Cortex of kidney (tissue), 1 donor: ENCODE measurements at places on chromosomes 3 and 15.

DNA sequence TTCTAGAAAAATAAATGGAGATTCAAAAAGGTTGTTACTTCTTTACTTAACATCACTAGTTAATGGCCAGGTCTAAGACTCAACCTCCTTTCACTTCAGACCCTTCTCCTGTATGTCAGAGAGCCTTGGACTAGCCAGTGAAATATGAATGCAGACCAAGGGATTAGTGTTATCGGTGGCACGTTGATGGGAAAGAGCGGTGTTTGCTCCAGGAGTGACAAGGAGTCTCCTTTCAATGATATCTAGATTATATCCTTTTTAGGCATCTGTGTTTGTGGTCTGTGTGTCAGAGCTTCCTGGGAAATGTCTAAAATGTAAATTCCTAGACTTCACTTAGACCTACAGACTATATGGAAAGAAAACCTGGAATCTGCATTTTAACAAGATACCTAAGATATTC, 658.0 kb upstream of the KCNMB2 start:
- DNase-seq, result no peak

DNA sequence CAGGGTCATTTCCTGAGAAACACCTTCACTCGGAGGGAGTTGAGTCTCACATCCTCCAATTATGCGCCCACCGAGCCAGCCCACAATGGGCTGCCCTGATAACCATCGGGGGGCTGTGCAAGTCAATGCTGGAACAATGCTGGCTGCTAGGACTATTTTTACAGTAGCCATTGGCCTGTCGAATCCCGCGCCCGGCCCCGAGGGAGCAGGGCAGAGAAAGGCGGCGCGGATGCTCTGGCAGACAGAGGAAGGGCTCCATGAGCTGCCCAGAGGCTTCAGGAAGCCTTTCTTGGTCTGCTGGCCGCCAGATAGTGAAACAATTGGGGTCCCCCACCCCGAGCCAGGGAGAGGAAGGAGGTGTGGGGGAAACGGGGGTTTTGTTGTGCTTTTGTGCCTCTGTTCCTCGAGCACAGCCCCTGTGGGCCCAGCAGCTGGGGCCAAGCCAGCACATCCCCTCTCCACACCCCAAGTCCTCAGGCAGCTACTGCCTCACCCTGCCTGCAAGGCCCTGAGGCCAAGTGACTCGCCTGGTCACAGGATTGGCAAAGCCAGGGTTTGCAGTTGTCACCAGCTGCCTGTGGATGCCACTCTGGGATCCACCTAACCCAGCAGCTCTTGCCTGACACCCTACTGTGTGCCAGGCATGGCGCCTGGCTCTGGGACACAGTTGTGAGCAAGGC, 39.0 kb downstream of the SLC6A6 start:
- no peak for DNase-seq

DNA sequence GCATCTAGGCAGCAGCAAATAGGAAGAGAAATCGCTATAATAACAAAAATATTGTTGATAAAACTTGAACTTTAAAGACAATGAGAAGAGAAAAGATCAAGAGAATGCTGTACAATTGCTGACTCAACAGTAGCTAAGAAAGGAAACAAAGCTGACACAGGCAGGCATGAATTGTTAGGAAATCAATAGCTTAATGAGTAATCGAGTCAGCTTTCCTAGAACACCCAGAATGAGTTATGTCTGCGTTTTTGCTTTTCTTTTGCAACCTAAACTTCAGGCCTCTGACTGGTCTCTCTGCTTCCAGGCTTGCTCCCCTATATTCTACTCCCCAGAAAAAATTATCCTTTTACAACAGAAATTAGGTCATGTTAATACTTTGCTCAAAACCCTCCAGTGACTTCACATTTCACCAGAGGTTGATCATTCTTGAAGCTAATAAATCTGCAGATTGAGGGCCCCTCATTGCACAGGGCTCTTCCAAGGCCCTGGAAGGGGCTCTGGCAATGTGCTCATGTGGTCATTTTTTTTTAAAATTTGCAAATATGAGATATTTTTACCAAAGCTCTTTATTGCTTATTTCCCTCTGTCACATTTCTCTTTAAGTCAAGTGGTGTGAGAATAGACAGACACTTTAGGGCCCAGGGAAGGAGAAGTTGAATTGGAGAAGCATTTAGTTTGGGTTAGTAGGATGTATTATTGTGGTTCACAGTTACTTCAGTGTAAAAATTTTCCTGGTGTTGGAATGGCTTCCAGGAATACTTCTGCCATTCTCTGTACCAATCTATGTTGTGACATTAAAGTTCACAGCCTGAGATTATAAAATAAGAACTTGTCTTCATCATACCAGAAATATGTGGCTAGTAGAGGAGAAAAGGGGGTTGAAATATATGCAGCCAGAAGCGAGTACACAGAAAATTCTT, 116.3 kb downstream of the TMCO5A start:
- no peak for DNase-seq

GRCh38 chr3:189149203-189149602, 22.6 kb upstream of the TPRG1 start:
- no peak for DNase-seq

DNA sequence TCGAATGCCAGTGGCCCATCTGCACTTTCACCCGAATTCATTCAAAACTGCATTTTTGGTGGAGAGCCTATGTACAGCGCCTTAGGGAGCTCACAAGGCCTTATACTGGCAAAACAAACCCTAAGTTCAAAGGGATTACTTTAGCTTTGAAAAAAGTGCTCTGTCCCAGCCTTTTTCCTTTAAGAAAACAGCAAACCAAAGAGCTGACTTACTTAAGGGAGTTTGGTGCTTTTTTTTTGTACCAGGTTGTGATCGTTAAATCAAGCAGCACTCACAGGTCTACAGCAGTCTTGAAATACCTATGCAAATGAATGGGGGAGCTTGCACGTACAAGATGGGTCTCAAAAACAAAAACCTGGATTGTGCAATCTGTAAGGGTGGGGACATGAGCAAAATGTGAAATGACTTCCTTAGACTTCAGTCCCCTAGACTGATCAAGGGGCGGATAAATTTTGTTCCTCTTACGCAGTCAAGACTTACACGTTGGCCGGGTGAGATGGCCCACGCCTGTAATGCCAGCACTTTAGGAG, 11.6 kb upstream of the PIK3CB start:
- DNase-seq, result no peak

DNA sequence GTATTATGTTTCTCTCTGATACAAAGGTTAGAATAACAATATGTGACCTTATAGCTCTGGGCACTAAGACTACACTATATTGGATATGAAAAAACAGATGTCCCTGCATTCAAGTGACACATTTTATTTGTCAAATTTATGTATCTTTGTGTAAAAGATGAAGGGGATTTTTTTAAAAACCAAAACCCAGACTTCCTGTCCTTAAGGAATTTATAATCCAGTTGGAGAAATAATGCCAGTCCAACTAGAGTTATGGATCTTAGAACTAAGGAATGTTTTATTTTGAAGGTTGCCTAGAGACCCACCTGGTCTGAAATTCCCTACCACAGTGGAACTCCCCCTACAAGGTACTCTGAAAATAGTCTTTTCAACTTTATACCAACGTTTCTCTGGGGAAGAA, 33.3 kb upstream of the PIK3CB start:
- no peak for DNase-seq

DNA sequence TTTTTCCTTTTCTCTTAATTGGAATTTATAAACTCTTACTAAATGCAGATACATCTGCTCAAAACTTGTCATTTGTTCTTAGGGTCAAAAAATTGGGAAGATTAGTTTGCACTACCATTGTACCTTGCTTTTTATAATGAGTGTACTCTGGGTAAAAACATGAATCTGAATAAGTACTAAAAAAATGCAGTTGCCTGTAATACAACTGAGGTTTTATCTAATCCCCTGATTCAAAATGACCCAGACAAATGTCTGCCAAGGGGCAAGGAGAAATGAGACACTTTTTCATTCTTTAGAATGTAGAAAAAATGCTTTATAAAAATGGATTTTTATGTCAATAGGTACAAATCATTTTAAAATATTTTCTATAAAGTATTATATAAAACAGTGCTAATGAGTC, 42.4 kb downstream of the RASA2 start:
- DNase-seq, result no peak

GRCh38 chr3:188559072-188559429, 405.1 kb downstream of the LPP start:
- no peak for DNase-seq

GRCh38 chr15:85415783-85416182, 35.4 kb downstream of the AKAP13 start:
- no peak for DNase-seq

DNA sequence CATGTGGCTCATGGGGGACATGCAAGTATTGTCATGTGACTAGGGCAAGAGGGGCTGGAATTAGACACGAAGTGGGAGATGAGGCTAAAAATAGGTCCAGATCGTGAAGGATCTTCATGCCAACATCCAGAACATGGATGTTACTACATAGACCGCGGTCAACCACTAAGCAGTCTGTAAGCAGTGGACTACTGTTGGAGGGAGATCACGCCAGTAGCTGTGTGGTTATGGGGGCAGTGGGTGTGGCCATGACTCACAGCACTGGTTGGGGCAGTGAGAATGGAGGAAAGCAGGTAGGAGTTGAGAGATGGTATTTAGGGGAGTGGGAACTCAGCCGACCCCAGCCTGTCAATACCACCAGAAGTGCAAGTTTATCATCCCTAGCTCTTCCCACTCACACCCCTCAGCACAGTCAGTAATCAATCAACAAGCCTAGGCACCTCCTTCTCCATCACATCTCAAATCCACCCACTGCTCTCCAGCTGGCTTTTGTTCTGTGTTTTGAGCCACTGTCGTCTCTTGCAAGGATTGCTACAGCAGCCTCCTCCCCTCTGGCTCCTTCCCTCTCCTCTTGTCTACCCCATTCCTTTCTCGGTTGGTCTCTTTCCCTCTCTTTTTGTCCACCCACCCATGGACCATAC, 107.2 kb upstream of the ABHD17C start:
- no peak for DNase-seq

GRCh38 chr15:48515500-48515899, 130.0 kb downstream of the FBN1 start:
- no peak for DNase-seq

- DNase-seq, result no peak
Observed at GRCh38 chr3:67000009-67000408, 1.9 kb downstream of the KBTBD8 start.

DNA sequence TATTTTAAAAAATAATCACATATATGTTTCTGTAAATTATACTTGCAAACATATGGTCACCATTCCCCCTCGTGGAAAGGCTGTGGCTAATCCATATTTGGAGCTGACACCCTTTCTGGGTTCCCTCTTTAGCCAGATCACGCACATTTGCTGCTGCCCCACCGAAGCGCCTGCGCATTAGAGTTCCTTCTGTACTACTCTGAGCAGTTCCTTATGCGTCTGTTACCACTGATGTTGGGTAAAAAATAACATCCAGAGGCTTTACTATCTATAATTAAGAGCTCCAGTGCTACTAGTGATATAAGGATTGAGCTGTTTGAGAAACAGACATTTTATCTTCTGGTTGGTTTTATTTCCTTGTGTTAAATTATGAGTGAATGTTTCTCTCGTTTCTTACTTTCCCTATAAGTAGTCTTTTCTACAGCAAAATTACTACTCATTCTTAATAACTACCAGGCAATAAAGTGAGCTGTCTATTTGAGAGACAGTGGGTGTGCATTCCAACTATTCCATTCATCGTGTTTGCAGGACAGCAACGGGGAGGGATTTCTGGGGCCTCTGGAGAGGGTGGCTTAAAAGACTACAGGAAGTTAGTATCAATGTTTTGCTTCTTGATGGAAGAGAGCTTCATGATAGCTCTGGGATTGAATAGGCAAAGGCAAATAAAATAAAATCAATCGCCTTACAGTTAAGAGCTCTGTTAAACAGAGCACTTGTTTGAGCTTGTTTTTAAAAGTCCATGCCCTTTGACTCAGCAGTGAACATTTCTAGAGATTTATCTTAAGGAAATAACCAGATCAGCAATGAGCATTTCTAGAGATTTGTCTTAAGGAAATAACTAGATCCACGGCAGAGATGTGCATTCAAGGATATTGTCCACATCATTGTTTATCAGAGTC, 245.2 kb downstream of the CD47 start:
- DNase-seq, result no peak

DNA sequence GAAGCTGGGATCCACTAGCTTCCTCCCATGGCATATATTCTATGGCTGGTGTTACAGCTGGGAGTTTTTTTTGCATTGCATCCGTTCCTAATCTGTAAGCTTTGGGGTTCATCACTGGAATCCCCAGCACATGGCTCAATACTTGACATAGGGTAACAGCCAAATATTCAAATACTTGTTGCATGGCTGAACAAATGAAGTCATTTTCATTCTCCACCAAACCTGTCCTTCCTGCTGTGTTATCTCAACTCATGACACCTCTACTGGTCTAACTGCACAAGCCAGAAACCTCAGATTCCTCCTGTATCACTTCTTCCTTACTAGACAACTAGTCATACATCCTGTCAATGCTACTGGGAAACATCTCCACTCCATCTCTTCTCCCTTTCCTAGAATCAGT, 43.4 kb downstream of the ST3GAL6 start:
- no peak for DNase-seq

DNA sequence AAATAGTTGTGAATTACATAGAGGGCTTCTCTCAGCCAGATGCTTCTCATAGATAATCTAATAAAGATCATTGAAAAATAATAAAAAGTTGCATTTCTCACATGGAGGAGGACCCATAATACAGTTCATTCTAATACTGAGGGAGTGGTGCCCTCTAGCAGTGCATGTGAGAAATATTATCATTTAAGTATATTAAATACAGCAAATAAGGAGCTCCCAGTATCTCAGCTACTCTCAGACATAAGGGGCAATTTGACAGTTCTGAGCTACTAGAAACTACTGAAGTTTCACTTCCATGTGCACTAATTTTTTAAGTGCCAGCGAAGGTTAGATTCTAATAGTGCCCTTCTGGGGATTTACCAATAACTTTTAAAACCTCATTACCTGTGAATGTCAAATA, 188.3 kb downstream of the IL5RA start:
- DNase-seq, result no peak

DNA sequence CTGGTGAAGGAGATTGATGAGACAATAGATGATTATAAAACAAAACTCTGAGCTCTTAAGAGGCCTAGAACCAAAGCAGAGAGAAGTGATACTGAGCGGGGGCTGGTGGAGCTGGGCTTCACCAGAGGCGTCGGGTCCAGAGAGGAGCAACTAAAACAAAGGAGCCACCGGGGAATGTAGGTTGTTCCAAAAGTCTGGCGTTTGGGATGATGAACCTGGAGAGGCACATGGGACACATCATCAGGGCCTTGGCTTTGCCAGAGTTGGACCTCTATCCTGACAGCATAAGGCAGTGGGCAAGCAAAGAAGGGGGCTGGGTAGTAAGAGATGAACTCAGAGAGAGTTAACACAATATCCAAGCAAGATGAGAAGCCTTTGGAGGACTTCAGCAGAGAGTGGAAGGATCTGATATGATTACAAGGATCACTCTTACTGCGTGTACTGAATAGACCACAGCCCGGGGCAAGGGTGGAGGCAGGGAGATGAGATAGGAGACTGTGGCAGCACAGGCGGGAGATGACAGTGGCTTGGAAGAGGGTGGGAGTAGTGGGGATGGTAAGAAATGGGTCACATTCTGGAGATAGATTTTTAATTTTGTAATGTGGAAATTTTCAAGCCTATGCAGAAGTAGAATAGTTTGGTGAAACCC, 36.0 kb upstream of the RASA2 start:
- no peak for DNase-seq
